Activated T-cell treated with anti-CD3 and anti-CD28 coated beads, Interleukin-2, amount 50 U/mL, for 24 hours (primary cell): ENCODE measurements at places on chromosomes 1 and 21.

- no peak for DNase-seq
These were observed 12.2 kb downstream of the TGFB2 start for GRCh38 chr1:218357211-218357892.

DNA sequence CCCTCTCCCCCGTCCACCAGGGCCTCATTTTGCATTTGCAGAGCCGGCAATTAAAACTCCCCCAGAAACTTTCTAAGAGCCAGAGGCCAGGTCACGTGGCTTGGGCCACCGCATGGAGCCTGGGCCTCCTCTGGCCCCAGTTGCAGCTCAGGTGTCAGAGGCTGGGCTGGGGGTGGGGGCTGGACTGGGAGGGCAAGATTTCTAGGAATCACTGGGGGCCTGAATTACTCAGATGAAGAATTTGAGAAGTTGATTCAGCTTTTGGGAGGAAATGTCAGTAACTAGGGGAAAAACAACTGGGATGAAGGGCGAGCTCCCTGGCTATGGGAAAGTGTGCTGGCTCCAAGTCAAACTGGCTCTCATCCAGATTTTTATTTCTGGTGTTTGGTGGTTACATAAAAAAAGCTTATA lies 151.0 kb downstream of the CDC7 start:
- DNase-seq: no peak

DNA sequence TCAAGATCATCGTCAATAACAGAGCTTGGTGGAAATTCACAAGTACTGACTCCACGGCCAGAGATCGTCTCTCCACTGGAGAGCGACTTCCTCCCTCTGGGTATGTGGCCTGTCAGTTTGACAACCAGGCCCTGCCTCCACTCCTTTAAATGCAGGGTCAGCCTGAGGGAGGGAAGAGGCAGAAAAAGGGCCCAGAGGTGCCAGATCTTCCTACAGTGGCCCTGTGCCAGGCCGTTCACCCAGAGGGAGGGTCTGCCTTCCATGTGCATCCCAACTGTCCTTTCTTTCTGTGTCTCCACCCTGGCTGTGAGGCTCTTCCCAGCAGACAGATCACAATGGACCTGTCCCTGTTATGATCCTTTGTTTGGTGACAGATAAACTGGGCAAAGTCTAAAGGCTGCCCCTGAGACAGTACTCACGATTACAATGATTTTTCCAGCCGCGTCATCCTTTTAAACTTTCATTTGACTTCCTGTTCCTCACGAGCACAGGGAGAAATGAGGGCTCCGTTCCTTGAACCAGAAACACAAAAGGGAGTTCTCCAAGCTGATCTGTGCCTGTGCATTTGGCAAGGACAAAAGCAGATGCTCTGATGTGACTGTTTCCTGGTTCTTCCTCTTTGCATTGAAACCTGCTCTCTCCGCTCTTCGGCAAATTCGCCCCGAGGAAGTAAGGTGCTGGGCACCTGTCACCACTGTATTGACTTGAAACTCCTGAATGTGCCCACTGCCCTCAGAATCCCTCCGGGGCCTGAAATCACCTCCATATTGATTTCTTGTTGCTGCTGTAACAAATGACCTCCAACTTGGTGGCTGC lies 126.7 kb downstream of the PGBD5 start:
- no peak for DNase-seq

DNA sequence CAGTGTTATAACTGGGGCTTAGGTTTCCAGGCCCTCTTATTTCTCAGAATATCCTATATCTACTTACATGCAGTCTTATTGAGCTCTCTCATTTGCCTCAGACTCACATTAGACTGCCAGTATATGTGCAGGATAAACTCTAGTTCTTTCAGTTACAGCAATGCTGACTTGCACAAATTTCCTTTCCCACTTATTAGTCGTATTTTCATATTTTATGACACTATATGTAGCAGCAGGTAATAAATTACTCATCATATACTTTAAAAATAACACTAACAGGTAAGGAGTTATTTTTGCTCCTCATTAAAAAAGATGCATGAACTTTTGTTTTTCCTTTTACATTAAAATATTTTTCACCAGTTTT lies 65.7 kb downstream of the GADD45A start:
- DNase-seq: no peak

DNA sequence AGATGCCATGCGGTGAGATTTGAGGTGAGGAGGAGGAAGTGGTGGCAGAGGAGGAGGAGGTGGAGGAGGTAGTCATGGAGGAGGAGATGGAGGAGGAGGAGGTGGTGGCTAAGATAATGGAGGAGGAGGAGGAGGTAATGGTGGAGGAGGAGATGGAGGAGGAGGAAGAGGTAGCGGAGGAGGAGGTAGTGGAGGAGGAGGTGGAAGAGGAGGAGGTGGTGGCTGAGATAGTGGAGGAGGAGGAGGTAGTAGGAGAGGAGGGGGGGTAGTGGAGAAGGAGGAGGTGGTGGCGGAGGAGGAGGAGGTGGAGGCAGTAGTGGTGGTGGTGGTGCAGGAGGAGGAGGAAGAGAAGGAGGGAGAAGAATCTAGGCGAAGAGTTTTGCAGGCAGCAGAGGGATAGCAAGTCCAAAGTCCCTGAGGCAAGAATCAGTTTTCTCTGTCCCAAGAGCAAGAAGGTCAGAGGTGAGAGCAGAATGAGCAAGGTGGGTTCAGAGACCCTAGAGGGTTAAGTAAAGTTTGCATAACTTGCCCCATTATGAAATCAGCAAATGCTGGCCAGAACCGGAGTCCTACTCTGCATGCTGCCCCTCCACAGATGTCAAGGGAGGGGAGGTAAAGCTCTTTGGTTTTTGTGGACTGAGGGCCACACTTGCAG lies 38.9 kb upstream of the GNPAT start:
- DNase-seq: no peak

- no peak for DNase-seq
These were observed 9.8 kb downstream of the JUN start for GRCh38 chr1:58774027-58774426.

GRCh38 chr1:67560580-67561255 lies 124.3 kb upstream of the GADD45A start:
- DNase-seq: no peak

DNA sequence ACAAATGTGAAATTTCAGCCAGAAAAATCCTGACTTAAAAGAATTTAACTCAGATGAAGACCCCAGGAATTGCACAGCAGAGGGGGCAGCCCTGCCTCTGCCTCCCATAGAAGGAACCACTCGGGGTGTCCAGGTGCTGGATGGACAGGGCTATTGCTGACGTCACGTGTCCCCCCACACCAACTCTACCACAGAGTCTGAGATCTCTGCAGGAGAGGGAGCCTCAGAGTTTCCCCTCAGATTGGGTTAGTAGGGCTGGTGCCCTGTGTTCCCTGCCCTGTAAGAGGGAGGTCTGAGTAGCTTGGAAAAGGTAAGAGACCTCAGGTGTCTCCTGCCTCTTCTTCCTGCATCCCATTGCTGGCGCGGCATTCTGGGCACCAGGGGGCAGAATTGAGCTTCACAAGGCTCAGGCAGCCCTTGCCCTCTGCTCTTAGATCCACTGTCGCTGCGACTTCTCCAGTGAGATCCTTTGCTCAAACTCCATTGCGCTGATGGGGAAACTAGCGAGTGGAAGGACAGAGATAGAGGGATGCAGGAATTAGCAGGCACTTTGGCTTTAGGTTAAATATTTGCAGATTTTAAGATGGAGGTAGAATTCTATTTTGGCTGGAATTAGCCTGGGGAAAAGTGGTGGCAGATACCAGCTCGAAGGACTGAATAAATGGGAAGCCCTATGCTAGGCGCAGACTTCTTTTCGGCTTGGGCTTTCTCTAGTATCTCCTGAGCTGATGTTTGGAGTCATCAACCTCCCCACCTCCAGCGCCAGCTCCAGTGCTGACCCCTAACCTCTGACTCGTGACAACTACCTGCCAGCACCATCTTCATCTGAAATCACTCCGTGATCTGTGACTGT lies 42.8 kb upstream of the DMBX1 start:
- peak; percentile 86 for DNase-seq

- no peak for DNase-seq
These were observed 164.4 kb downstream of the GIPC2 start for GRCh38 chr1:78210175-78210574.

DNA sequence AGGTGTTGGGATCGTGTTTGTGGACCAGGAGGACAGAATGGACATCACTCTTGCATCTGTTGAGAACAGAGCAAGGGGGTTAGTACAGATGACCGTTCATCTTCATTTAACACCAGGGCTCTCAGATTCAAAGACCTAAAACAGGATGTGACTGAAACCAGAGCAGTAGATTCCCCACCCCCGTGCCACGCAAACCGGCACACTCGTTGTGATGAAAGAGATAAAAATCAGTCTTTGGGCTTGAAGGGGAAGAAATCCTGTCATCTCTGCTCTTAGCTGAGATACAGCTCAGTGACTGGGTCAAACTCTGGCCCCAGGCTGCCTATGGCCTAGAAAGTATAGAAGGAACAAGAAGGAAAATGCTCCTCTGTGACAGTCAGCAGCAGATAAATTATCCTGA lies 146.2 kb upstream of the KRTAP19-8 start:
- peak; percentile 79 for DNase-seq
